ENCODE measurements at places on chromosomes 12 and 14.

GRCh38 chr14:68658943-68659931, 133.6 kb downstream of the ZFP36L1 start:
- DNase-seq: no peak

DNA sequence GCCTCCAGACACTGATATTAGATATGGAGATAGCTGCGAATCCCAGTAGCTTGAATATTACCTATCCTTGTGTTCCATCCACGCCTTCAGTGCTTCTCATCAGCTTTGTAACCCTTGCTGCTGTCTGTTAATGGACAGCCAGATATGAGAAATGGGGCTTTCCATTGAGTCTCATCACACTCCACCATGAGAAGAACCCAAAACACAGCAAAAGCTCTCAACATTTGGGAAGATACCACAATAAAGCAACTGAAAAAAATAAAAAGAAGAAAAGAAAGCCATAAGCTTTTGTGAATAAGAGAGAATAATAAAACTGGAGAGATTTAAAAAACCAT, 225.4 kb downstream of the GALC start:
- DNase-seq: no peak

DNA sequence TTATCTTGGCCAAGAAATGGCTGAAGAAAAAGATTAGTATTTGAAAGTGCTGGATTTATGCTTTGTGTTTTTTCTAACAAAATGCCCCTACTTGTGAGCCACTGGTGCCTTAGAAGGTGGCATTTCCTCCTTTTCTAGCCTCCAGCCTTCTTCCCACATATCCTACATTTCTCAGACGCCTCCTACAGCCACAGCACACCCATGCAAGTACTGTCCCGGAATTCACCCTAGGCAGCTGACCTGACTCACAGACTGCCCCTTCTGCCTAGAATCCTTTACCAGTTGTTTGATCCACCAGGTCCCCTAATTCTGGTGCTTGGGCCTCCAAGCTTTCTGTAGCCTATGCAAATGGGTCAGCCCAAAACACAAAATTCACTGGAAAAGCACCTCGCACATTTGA, 166.0 kb downstream of the FOXN3 start:
- DNase-seq: no peak

DNA sequence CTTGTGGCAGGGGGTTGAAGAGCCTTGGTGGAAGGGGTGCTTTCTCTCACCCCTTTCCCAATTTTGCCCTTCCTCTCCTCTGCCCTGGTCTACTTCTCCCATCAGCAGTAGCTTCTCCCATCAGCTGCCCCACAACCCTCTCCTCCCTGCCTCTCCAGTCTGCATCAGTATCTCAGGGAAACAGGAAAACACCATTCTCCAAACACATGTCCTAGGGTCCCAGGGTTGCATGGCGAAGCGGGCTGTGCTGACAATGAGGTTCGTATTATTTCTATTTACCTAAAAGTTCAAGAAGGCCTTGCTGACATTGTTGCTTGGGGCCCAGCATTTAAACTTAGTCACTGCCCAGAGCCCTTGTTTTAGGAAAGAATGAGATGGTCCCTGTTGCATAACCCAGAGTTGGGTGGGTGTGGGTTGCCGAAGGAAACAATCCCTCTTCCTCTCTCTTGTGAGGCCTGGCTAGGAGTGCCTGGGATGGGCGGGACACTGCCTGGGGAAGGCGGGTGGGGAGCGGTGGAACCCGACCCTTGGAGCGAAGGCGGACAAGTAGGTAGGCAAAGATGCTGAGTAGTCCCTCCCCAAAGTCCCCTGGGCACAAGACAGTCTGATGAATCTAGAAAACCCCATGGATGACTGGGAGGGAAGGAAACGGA, 1.3 kb upstream of the IGFBP6 start:
- DNase-seq: peak; percentile 6

GRCh38 chr14:95291859-95292542, 27.7 kb downstream of the CLMN start:
- no peak for DNase-seq

- DNase-seq: no peak
These were observed 104.1 kb upstream of the PPP4R3A start for GRCh38 chr14:91614187-91614586.

GRCh38 chr12:25051656-25052195, 102.8 kb upstream of the BCAT1 start:
- DNase-seq: no peak

- peak; percentile 13 for DNase-seq
These were observed 90.2 kb upstream of the RESF1 start for GRCh38 chr12:31868965-31869364.

DNA sequence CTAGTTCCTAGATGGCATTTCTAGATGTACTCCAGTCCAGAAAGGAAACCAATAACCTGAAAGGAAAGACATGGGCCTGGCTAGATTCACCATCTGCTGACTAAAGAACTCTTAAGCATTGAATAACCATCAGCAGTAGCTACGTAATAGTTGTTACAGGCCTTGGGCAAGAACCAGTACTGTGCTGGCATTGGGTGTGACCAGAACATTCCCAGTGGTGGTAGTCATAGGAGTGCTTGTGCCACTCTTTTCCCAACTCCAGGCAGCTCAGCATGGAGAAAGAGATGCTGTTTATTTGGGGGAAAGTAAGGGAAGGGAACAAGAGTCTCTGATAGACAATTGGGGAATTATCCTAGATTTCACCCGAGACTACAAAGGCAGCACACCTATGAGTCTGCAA, 333.3 kb downstream of the SLC16A7 start:
- DNase-seq: no peak

DNA sequence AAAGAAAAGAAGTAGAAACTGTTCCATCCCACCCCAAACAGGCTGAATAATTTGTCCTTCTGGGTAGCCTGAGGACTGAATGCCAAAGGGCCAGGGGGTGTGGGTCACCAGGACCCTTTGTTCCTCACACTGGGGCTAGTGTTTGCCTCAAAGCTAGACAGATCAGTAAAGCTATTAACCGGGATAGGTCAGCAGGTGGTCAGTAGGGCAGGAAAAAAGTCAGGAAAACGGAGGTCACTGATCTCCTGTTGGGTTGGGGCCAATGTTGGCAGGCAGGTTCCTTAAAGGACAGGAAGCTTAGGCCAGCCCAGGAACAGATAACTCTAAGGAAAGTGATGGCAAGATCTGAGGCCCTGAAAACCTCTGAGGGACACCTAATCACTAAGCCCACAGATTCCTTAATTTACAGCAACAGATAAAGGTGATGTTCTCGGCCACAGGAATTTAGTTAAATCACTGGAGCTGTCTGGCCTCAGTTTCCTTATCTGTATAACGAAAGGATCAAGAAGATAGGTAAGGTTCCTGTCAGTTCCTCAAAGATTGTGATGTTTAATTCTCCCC, 22.7 kb upstream of the TMPO start:
- no peak for DNase-seq

- DNase-seq: peak; percentile 76
These were observed 95.7 kb downstream of the ESR2 start for GRCh38 chr14:64198486-64198885.

DNA sequence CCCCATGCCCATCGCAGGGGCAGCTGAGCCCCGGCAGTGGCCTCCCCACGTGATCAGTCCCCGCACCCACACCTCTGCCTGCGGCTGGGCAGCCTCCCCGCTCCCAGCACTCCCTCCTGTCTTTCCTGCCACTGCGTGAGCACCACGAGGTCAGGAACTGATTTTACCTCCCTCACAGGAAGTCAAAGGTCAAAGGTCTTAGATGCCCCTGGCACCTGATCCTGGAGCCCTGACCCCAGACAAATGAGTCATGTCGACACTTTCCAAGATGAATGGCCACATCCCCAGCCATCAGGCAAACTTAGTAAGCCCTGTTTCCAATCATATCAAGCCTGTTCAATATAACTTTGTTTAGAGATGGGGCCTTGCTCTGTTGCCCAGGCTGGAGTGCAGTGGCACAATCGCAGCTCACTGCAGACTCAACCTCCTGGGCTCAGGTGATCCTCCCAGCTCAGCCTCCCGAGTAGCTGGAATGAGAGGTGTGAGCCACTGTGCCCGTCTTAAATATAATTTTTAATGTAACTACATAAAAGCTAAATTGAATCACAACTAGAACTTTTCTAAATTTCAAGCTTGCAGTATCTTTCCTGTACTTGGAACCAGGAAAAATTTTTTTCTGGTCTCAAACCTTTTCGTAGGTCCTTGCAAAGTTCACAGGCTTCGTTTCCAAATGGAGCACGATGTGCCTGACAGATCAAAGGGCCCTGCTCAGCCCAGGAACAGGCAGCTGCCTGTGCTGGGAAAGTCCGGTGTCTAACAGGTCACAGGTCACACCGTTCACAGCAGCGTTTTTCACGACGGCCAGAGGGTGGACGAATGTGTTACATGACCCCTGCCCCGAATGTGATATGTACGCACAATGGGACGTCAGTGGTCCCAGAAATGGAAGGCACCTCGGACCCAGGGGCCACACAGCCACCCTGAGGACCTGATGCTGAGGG, 1.9 kb downstream of the LRCOL1 start:
- DNase-seq: no peak

- no peak for DNase-seq
These were observed 2.0 kb downstream of the ITPR2 start for GRCh38 chr12:26830783-26831551.

DNA sequence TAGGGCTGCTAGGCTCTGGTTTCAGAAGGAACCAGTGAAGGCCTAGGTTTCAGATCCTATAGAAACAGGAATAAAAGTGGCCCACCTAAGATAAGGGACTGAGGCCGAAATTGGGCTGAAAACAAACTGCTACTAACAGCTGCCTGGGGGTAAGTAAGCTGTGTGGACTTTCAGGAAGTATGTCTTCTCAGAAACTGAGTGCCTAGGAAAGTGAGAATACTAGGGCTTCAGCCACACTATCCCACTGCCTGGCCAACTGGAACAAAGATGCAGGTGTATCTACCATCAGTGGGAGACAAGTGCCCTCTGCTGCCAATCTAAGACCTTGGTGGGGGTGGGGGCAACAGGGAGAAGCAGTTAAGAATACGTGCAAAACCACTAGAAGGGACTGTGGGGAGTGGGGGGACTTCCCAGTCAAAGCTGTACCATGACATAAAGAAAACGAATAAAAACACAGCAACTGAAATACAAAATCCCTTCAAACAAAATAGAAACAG, 82.5 kb downstream of the MED13L start:
- DNase-seq: no peak

GRCh38 chr12:106760184-106760531, 14.3 kb upstream of the RIC8B start:
- no peak for DNase-seq

GRCh38 chr12:89339526-89339925, 12.8 kb downstream of the DUSP6 start:
- DNase-seq: no peak

DNA sequence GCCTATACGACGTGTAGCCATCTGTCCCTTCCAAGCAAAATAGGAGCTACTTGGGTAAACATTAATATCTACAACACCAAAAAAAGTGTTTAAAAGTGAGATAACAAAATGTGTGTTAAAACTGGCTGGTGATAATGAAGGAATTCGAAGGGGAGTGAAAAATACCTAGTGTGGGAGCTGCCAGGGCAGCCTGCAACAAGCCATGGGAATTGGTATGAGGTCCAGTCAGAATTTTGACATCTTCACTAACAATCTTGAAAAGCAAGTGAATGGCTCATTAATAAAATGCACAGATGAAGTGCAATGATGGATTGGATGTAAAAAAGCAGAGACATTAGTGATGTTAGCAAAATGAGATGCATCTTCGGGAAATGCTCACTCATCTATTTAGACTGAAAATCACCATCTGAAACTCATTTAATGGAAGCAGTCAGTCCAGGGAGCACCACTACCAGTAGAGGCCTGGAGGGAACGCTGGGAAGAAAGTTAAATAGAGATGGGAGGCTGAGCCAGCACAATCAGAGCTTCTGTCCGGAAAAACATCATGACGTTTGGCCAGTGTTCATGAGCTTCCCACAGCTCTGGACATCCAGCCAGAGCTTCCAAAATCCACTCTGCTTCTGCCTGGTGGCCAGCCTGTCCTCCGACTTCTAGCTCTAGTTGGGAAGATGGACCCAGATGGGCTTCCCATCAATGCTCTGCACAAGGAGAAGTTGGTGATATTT, 405.0 kb upstream of the TMTC1 start:
- no peak for DNase-seq
